ENCODE measurements at places on chromosomes 5 and 9.

DNA sequence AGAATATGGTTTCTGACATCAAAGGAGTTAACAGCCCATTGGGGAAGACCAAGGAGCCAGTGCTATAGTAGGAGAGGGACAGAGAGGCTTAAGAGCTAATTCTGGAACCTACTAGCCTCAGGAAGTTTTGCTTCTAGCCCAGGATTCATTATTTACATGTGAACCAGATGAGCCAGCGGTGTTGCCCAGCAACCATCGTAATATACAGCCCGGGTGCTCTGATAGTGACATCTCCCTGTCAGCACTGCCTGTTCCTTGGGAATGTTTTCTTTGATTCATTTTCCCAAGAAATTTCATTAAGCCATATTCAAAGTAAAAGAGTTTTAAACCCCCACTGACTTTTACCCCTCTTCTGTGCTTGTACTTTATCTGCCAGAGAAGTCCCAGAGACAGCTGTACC, 217.4 kb upstream of the ADAMTSL1 start:
- no peak for DNase-seq

DNA sequence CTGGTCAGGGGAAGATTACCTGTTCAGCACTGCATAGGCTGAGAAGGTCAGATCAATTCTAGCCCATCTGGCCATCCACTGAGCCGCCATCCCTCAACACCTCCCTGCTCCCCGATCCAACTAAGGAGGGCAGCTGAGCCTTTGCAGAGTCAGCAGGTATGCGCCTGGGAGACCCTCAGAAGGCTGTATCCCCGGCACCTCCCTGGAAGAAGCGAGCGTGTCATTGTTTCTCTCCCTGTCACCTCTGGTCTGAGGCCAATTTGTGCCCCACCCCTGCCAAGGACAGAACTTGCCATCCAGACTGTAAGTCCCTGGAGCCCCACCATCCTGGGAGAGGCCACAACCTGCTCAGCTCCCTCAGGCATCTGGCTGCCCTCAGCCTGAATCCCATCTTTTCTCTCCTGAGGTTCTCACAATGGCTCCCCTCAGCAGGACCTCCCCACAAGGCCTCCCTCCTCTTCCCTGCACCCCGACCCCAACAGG, 2.6 kb downstream of the CLTB start:
- no peak for DNase-seq

GRCh38 chr9:98575379-98576346, 133.1 kb downstream of the GABBR2 start:
- peak; percentile 90 for DNase-seq

DNA sequence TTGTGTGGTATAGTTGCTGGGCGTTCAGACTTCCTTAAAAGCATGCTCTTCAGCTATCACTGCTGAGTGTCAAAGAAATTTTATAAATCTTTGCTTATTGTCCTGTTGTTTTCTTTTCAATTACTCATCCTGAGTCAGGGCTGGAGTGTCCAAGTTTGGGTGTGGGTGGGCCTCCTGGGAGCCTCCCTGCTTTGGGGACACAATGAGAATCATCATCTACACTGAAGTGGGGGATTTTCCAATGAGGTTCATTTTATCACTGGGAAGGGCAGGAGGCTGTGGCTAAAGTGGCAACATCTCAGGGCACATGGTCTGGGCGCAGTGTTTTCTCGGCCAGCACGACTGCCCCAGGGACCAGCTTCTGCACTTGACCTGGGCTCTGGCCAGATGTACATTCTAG, 19.5 kb downstream of the GFPT2 start:
- DNase-seq = peak; percentile 62

GRCh38 chr5:172881691-172882370, 47.8 kb downstream of the ERGIC1 start:
- DNase-seq = no peak

GRCh38 chr9:114059047-114059803, 18.9 kb downstream of the AMBP start:
- no peak for DNase-seq

DNA sequence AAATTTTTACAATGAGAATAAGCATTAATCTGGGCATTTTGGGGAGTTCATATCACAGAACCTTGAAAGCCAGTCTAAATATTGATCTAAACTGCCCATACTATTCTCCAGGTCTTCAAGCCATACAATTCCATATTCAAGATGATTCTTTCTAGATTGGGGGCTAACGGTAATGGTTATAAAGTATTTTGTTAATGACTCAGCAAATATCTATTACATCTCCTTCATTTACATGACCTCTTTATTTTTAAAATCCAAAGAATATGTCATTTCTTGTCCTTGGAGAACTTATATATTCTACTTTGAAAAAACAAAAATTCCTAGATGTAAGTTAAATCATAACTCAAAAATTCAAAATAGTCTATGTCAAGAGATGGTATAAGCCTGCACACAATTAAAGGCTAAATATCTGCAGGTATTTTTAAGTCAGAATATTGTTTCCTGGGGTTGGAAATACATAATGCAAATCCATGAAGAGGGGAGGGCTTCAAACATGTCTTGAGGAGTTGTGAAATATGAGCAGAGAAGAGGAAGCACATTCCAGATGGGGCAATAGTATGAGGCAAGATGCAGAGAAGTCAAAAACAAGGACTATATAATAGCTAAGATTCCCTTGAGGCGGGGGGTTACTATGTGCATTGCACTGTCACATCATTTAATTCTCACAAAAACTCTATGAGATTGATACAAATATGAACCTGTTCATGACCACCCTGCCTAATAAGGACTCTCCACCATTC, 526.4 kb downstream of the NR2F1-AS1 start:
- no peak for DNase-seq

DNA sequence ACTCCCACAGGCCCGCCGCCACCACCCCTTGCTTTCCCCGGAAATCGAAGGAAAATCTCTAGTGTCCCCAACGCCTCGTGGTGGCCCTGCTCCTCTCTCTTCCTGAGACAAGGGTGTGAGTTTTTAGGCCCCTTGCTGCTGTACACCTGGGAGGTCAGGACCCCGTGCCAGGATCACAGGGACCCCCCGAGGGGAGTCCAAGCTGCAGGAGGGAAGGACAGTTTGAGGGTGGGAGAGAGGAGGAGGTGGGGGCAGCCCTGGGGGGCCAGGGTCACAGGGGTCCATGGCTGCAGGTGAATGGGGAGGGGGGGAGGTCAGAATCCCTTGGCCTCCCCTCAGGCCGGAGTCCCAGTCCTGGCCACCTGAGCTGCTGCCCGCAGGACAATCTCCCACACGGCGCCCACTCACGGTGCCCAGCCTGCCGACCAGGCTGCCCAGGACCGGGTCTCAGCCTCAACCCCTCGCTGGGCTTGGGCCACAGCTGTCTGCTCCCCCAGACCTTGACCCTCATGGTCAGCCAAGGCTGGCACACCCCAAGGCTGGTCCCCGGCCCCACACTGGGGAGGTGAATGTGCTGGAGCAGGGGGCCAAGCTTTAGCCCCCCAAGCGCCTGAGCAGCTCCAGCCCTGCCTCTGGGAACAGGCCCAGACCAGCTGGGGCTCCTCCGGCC, 19.9 kb downstream of the TPPP start:
- DNase-seq = no peak

- DNase-seq = peak; percentile 41
Observed at GRCh38 chr9:28810388-28811075, 1237.3 kb upstream of the C9orf72 start.

GRCh38 chr9:91451431-91452270, 28.0 kb upstream of the NFIL3 start:
- no peak for DNase-seq

GRCh38 chr5:84425365-84425881, 40.7 kb upstream of the EDIL3 start:
- no peak for DNase-seq

DNA sequence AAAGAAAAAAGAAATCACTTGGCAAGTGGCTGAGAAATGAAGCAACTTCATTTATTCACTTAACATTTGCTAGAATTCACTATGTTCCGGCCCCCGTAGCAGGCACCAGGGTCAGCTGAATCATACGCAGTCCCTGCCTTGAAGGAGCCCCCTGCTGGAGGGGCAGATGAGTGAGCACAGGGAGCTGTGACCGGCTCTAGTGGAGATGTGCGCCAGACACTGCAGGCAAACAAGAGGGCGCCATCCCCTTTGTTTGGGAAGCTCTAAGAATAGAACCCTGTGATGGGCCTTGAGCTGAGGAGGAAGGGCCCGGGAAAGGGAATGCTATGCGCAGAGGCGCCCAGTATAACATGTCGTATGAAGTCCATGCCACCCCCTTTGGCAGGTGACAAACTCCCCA, 20.2 kb upstream of the RPL26L1 start:
- DNase-seq = no peak
